ENCODE measurements at places on chromosomes 16 and 17.
A peak's percentile ranks its signal among the peaks of the same experiment; 100 is the strongest.

GRCh38 chr17:30187573-30187972 is 47.9 kb downstream of the SLC6A4 start:
- peak overlapping the region; percentile 2 for H3K27ac ChIP-seq
- no peak overlapping the region for H3K4me3 ChIP-seq
- peaks cover 23% of the 10 kb centered on the region for H3K36me3 ChIP-seq
- DNase-seq: no peak

DNA sequence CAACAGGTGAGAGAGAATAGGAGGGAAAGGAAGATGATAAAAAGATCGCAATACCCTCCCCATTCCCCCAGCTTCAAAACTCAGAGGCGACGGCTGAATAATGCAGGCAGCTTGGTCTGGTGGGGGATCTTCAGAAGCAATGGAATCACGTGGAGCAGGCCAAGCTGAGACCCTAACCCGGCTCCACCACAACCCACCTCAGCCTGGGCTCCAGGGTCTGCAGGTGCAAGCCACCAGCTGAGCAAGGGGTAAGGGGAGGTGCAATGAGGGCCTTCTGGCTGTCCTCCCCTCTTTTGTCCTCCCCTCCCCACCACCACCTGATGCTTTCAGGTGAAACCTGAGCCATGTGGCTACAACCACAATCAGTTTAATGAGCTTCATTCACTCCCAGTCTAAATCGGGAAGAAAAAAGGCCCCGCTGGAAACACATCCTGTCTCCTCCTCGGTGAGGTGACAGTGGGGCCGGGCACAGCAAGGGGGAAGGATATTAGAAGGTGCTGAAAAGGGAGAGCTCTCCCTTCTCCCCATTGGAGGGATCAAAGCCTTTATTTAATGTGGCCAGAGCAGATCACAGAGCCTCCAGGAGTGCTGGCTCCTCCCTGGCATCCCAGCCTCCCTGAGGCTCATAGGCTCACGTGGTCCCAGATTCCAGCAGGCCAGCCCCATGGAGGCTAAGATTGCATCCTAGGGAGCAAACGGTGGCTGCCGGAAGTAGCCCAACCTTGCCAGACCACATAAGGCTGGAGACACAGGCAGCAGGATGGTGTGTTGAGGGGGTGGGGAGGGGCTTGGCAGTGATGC is 261.0 kb downstream of the SOX9 start:
- H3K27ac ChIP-seq: no peak overlapping the region
- DNase-seq: no peak
- no peaks in the 10 kb centered on the region for H3K4me1 ChIP-seq
- no peak overlapping the region for H3K4me3 ChIP-seq

DNA sequence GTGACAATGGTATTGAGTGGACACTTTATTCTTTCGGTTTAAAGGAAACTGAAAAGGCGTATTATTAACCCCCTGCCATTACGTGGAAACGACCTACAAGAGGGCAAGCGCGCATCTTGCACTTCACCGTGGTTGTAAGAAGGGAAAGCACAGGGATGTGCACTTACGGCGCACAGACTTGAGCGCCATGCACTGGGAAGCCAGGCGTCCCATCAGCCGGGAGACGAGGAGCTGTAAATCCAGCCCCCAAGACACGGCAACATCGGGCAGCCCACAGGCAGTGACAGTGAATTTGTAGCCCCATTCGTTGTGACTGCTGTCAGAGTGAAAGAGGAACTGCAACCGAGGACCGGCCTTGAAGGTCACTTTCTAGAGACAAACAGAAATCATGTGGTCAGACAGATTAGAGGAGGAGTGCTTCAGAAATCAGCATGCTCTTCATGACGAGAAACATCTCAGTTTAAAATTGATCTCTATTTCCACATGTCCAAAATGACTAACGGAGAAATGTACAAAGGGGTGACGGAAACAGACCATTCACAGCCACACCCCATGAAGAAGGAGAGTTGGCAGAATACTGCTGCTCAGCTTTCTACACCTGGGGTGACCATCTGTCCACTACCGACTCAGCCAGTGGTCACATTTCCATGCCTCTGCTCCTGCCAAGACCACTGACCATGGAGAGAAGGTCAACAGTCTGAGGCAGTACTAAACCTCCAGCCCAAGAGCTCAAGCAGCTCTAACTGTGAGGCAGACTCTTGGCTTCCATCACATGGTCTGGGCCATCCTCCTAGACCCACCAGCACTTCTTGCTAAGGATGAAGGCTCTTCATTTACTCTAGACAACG is 68.6 kb downstream of the ZZEF1 start:
- H3K27me3 ChIP-seq: no peaks in the 10 kb centered on the region
- no peaks in the 10 kb centered on the region for H3K4me1 ChIP-seq
- DNase-seq: no peak
- H3K4me3 ChIP-seq: no peak overlapping the region

- no peak overlapping the region for H3K4me3 ChIP-seq
- H3K4me1 ChIP-seq: no peaks in the 10 kb centered on the region
- no peaks in the 10 kb centered on the region for H3K27me3 ChIP-seq
These were observed 1199.3 kb downstream of the CDH11 start for GRCh38 chr16:63922560-63922959.

DNA sequence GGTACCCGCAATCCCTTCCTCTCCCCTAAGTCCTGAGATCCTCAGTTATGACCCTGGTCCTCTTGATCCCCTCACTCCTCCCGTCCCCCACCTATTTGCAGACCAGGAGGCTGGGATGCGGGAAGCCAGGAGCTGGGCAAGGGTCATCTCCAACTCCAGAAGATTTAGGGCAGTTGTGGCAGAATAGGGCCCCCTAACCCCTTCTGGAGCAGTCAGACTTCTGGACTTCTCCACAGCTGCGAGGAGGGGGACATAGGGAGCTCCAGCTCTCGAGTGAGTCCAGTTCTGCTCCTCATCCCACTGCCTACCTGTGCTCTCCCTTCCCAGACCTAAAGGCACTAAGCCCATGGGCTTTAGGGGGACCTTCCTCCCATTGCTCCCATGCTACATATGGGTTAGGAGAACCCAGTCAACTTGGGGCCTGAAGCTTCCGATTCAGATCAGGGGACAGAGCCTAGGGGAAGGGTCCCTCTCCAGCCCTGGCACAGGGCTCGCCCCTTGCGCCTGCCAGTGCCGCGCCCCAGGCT is 1.3 kb downstream of the WNK4 start:
- no peak for DNase-seq
- no peak overlapping the region for H3K4me3 ChIP-seq
- H3K4me1 ChIP-seq: peaks cover 29% of the 10 kb centered on the region

DNA sequence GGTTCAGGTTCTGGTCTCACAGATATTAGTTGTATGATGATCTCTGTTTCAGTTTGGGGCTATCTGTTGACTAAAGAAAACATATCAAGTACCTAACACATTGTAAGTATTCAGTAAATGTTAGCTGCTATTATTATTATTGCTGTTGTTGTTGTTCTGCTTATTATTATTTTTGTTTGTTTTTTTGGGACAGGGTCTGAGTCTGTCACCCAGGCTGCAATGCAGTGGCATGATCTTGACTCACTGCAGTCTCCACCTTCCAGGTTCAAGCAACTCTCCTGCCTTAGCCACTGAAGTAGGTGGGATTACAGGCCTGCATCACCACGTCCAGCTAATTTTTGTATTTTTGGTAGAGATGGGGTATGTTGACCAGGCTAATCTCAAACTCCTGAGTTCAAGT is 44.5 kb downstream of the ARHGAP17 start:
- H3K4me1 ChIP-seq: peaks cover 33% of the 10 kb centered on the region
- H3K27ac ChIP-seq: no peak overlapping the region
- DNase-seq: no peak
- peaks cover 62% of the 10 kb centered on the region for H3K36me3 ChIP-seq
- H3K27me3 ChIP-seq: no peaks in the 10 kb centered on the region

DNA sequence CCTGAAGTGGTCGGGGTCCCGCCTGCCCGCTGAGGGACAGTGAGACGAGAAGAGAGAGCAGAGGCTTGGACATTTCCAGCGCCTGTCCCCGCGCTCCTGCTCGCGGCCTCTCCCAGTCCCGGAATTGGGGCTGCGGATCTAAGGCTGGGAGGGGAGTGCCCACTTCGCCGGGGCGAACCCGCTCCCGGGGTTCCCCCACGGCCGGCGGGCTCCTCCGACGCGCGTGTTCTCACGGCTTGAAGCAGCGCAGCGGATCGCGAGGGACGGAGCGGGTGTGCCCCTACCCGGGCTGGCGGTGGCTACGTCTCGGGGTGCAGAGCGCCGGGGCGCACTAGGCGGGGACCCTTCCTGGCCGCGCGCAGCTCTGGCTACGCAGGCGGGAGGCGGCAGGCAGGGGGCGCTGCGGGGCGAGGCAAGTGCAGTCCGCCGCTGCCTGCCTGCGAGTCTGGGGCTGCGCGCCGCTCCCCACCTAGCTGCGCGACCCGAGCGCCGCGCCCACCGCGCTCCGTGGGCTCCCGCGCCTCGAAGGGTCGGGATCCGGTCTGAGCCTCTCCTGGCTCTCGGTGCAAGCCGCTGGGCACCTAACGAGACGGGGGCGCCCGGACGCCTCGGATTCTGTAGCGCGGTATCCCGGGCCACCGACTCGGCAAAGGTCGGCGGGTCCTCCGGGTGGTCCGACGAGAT is 1.2 kb downstream of the NGFR start:
- DNase-seq: peak; percentile 88

GRCh38 chr17:5042157-5043022 is 7.2 kb upstream of the SLC52A1 start:
- peak overlapping the region; percentile 81 for H3K4me3 ChIP-seq
- H3K4me1 ChIP-seq: peaks cover 62% of the 10 kb centered on the region
- peaks cover 17% of the 10 kb centered on the region for H3K36me3 ChIP-seq
- peak overlapping the region; percentile 93 for H3K27ac ChIP-seq

GRCh38 chr16:84647828-84648594 is at the start of gene KLHL36:
Gene KLHL36, plus strand, starts transcription at chr16:84648511. Its CDS starts 2,357 bp downstream, at chr16:84650868.
- peak within 1 kb of the TSS; percentile 83 for H3K27ac ChIP-seq
- peaks cover 35% of the 10 kb centered on the region for H3K36me3 ChIP-seq

- H3K36me3 ChIP-seq: peaks cover 49% of the 10 kb centered on the region
- H3K4me1 ChIP-seq: no peaks in the 10 kb centered on the region
- DNase-seq: no peak
- H3K27ac ChIP-seq: no peak overlapping the region
- no peak overlapping the region for H3K4me3 ChIP-seq
These were observed 79.6 kb upstream of the CACNG5 start for GRCh38 chr17:66755101-66755943.

GRCh38 chr16:27365142-27366089 is 36.6 kb upstream of the IL21R start:
- no peak for DNase-seq
- H3K4me1 ChIP-seq: peaks cover 84% of the 10 kb centered on the region
- peaks cover 64% of the 10 kb centered on the region for H3K36me3 ChIP-seq
- H3K27ac ChIP-seq: peak overlapping the region; percentile 99
- no peaks in the 10 kb centered on the region for H3K27me3 ChIP-seq

DNA sequence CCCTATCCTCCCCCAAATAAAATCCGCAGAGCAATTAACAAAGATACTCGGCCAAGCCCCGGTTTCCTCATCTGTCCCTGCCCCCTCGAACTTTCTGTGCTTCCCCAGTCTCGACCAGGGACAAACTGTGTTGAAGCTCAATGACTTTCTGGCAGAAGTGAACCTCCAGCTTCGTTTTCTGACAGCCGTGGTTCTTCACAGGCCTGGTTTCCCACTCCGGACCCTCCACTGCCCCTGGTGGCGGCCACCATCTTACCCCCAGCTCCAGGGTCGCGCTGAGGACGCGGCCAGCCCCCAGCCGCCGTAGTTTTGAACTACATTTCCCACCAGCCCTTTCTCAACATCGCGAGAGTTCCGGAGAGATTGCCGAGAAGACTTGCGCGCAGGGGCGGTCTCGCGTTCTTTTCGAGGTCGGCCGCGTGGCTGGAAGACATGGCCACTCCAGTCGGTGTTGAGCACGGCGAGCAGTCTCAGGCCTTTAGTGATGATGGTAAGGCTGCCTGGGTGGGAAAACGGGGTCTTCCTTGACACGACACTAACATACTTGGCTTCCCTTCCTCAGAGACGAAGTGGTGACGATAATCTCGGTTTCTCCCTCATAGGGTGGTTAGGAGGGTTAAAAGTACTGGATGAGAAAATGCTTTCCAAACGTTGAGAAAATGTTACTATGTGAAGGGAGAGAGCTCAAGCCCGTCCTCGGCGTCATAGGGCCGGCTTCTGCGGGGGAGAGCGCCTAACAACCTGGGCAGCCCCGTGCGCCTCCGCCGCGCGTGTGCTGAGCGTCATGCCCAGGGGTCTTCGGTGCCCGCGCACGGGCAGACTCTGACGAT is 17.7 kb downstream of the PRCD start:
- H3K4me3 ChIP-seq: peak overlapping the region; percentile 94
- peaks cover 54% of the 10 kb centered on the region for H3K4me1 ChIP-seq
- peak; percentile 97 for DNase-seq
- peaks cover 34% of the 10 kb centered on the region for H3K36me3 ChIP-seq

DNA sequence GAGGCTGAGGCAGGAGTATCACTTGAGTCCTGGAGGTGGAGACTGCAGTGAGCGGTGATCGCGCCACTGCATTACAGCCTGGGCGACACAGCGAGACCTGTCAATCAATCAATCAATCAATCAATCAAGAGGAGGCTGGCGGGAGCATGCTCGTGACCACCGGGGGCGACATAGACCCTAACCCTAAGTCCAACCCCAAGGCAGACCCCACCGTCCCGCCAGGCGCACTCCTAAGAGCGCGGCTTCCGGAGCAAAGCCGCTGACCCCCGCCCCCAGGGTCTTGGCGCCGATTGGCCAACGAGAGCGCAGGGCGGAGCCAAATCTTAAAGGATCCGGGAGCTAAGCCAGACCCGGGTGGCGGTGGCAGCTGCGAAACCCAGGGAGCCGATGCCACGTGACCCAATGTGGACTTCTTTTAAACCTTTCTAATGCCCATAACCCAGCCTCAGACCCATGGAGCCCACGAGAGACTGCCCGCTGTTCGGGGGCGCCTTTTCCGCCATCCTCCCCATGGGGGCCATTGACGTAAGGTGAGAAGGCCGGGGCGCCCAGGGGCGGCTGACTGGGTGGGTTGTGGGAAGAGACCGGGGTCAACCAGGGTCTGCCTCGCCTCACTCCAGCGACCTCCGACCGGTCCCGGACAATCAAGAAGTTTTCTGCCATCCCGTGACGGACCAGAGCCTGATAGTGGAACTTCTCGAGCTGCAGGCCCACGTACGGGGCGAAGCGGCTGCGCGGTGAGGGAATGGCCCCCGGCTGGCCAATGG is at the start of gene RANGRF:
Gene RANGRF (plus strand): TSS at position 335 of the 767 bp plus-strand sequence. CDS start 119 bp downstream, at position 454.
- peak within 1 kb of the TSS; percentile 95 for H3K27ac ChIP-seq
- peak; percentile 92 for DNase-seq
- no peaks in the 10 kb centered on the region for H3K27me3 ChIP-seq
- peaks cover 57% of the 10 kb centered on the region for H3K4me1 ChIP-seq

DNA sequence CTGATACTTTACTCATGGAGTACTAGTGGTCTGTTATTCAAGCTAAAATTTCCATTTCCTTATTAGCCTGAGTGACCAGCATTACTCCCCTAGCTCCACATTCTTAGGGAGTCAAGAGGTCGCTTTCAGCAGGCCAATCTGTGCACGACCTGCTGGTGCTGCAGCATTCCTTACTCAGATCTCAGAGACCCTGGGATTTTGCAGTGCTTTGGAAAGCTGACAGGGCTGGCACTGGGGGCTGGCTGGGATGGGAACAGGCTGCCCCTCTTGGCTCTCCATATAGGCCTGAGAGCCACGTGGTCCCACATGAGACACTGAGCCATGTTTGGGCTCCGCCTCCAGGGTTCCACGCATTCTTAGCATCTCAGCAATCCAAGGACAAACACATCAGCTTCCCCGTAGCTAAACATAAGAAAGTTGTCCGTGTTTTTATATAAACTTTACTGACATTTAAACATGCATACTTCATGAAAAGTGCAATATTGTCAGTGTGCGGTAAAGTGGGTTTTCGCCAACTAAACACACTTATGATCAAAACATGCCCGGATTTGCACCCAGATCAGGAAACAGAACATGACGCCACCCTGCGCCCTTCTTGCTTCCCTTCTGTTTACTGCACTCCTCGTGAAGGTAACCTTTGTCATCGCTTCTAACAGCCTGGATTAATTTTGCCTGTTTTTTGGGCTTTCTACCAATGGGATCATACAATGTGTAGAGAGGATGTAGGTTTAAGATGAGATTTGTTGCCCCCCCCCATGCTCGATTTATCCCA is 254.5 kb upstream of the CACNG5 start:
- no peaks in the 10 kb centered on the region for H3K4me1 ChIP-seq
- H3K36me3 ChIP-seq: peaks cover 45% of the 10 kb centered on the region
- H3K27ac ChIP-seq: no peak overlapping the region
- H3K27me3 ChIP-seq: no peaks in the 10 kb centered on the region

Measured in activated naive CD4-positive, alpha-beta T cell treated with anti-CD3 and anti-CD28 coated beads, Interleukin-2, amount 10 ng/mL, durations not matched to agents 7 days and 5 days (primary cell).